ENCODE measurements at places on chromosomes 2 and 18.

GRCh38 chr2:177455187-177455586 lies 62.6 kb downstream of the AGPS start:
- DNase-seq: no peak

- DNase-seq: no peak
Measured at GRCh38 chr2:25311865-25312575, 29.7 kb downstream of the DNMT3A start.

DNA sequence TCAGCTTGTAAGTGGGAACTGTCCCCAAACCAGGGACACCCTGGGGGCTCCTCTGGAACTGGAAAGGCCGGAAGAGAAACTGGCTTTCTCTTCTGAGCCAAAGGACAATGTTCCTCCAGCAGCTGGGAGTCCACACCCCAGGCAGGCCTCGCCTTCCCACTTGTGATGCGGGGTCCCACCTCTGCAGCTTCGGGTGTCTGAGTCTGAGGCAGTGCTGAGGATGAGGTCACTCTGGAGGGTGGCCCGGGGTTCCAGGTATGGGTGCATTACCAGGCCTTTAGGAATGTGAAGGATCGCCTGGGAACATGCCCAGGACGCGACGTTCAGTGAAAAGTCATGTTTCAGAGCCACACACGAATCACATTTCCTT lies 18.2 kb upstream of the BOK start:
- no peak for DNase-seq

DNA sequence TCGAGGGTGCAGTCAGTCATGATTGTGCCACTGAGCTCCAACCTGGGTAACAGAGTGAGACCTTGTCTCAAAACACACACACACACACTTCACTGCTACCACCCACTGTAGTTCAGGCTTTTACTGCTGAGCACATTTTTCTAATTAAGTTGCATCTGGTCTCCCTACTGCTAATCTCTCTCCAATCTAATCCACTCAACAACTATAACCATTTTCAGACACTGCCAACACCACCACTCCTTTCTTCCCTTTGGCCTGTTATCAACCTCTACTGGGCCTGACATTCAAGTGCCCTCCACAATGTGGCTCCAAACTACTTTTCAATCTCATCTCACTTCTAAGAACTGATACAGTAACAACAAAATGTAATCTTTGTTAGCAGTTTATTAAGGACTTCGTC lies 44.8 kb downstream of the RMP24 start:
- DNase-seq: no peak

- DNase-seq: no peak
Measured at GRCh38 chr2:67802291-67802690, 260.5 kb downstream of the C1D start.

GRCh38 chr18:39806525-39806924 lies 2148.5 kb upstream of the PIK3C3 start:
- no peak for DNase-seq

- no peak for DNase-seq
Measured at GRCh38 chr2:207375207-207375875, 154.4 kb upstream of the CREB1 start.

DNA sequence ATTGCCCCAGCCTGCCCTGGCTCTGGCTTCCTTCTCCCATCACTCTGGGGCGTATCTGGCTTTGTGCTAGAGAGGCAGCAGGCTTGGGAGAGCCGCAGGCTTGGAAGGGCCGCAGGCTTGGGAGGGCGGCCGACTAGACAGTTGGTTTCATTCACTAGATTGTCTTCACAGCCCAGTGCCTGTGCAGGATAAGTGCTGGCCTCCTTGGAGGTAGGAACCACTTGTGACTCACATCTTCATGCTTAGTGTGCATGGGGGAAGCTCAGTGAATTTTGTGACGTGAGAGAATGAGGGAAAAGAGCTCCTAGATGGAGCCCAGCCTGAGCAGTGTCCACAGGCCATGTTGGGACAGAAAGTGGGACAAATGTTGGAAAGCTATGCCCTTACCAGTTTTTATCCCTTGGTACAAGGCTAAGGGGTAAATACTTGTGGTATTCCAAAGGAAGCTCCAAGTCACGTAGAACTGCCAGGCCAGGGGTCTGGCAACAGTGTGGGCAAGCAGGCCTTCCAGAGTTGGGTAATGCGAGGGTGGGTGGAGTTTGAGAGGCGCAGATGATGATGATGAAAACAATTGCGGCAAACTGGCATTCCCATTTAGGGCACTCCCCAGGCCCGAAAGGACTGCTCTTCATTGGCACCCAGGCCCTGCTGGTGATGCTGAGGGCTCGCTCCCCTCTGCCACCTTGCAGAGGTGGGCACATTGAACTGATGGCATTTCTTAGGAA lies 100.1 kb downstream of the DDX1 start:
- no peak for DNase-seq

Data from kidney capillary endothelial cell (primary cell).